Peyer's patch (tissue), 4 donors: ENCODE measurements at places on chromosomes 7 and 10. TPM values are rescaled to one million over a fixed set of nuclear protein-coding genes. Genes with fewer than 3 reads are reported as not detected.

Gene DGKB
- total RNA-seq = 0.88 TPM

Gene VWA2
- total RNA-seq = 5.0 TPM

Gene PARD3
- total RNA-seq = 48.2 TPM

Gene ABCB4
- 0.70 TPM for total RNA-seq

Gene MYOF
- total RNA-seq = 25.3 TPM

Gene COX19
- 41.3 TPM for total RNA-seq

DNA sequence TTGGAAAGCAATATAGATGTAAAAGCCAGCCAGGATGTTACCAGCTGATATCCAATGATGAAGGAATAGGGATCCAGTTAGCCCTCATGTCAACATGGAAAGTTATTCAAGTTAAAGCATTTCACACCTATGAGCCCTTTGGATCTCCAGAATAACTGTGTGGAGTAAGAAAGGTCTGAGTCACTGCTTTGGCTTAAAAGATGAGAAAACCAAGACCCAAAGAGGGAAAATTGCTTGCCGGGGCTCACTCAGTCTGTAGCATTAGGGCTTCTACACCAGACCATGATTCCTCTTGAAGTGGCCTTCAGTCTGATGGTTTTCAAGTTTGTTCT, 12.6 kb downstream of the LSM5 start:
- H3K4me3 ChIP-seq = no peak overlapping the region
- H3K27me3 ChIP-seq = no peaks in the 10 kb centered on the region
- no peak overlapping the region for H3K27ac ChIP-seq
- H3K4me1 ChIP-seq = no peaks in the 10 kb centered on the region

- H3K27me3 ChIP-seq = no peaks in the 10 kb centered on the region
- H3K36me3 ChIP-seq = no peaks in the 10 kb centered on the region
- no peak for DNase-seq
- no peak overlapping the region for H3K27ac ChIP-seq
Observed at GRCh38 chr7:100818366-100818765, 9.0 kb downstream of the EPHB4 start.

DNA sequence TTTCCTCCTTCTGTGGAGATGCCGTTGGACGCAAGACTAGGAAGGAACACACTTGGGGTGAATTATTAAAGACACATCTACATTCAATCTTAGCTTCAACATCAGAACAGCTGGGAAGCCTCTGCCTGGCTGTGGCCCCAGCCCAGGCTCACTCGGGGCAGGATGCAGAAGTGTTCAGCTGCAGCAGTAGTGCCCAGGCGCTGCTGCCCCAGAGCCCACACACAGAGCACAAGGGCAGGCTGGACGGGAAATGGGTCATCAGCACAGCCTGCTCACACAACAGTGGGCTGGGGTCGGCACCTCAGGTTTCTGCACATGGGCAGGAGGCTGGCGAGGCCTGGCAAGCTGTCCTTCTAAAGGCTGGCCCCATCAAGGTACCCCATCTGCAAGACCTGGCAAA, 42.5 kb downstream of the NOD1 start:
- H3K4me3 ChIP-seq = no peak overlapping the region
- DNase-seq = peak; percentile 39
- no peaks in the 10 kb centered on the region for H3K27me3 ChIP-seq
- peaks cover 23% of the 10 kb centered on the region for H3K36me3 ChIP-seq

DNA sequence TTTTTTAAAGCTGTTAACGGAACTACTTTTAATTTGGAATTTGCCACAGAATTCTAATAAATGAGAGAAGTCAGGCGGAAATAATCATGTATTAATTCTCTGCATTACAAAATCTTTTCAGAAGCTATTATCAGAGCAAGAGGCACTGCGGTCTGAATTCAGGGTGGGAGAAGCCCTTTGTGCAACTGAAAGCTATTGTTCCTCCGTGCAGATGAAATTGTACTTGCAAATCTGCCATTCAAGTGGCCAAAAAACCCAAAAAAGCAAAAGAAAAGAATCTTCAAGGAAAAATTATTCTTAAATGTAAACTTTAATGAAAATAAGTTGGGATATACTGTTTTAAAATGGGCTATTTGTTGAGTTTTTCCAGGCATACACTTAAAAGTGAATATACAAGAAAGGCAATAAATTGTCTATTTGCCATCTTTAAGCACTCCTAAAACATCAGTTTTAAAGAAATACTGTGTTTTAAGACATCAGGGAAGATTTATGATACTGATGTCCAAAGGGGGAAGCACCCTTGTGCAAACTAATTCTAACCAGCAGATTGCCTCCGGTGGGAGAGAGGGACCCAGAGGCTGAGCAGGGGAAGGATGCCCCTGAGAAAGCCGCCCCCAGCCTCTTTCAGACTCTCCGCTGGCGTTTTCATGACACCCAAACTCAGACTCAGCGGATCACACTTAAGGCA, 351.2 kb downstream of the DNAJB6 start:
- H3K4me3 ChIP-seq = no peak overlapping the region
- no peaks in the 10 kb centered on the region for H3K4me1 ChIP-seq
- DNase-seq = no peak
- H3K27ac ChIP-seq = no peak overlapping the region

GRCh38 chr7:112292162-112292561, 85.7 kb downstream of the ZNF277 start:
- H3K27me3 ChIP-seq = no peaks in the 10 kb centered on the region
- no peaks in the 10 kb centered on the region for H3K4me1 ChIP-seq
- H3K4me3 ChIP-seq = no peak overlapping the region
- H3K36me3 ChIP-seq = no peaks in the 10 kb centered on the region

GRCh38 chr10:110434489-110435096, 63.1 kb upstream of the DUSP5 start:
- H3K27ac ChIP-seq = no peak overlapping the region
- H3K36me3 ChIP-seq = no peaks in the 10 kb centered on the region
- no peaks in the 10 kb centered on the region for H3K27me3 ChIP-seq
- H3K4me1 ChIP-seq = no peaks in the 10 kb centered on the region
- H3K4me3 ChIP-seq = no peak overlapping the region
- DNase-seq = peak; percentile 3

DNA sequence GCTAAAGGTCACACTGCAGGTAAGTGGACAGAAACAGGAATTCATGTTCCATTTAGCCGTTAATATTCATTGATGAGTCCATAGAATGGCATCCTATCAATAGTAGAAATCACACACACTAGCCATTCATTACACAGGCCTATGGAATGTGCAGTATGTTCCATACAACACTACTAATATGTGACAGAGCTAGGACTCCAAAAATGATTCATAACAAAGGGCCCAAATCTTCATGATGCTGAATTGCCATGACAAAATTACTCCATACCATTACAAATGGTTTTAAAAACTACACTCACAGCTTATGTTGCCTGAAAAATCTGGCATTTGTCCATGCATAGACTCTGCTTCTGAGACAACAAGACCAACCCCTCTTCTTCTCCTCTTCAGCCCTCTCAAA, 549.1 kb downstream of the XPNPEP1 start:
- no peaks in the 10 kb centered on the region for H3K27me3 ChIP-seq
- no peaks in the 10 kb centered on the region for H3K4me1 ChIP-seq
- H3K4me3 ChIP-seq = no peak overlapping the region
- no peaks in the 10 kb centered on the region for H3K36me3 ChIP-seq

- H3K27ac ChIP-seq = no peak overlapping the region
- DNase-seq = no peak
- H3K36me3 ChIP-seq = no peaks in the 10 kb centered on the region
- no peaks in the 10 kb centered on the region for H3K4me1 ChIP-seq
- no peak overlapping the region for H3K4me3 ChIP-seq
- no peaks in the 10 kb centered on the region for H3K27me3 ChIP-seq
Observed at GRCh38 chr10:60382946-60383681, 6.6 kb downstream of the ANK3 start.

DNA sequence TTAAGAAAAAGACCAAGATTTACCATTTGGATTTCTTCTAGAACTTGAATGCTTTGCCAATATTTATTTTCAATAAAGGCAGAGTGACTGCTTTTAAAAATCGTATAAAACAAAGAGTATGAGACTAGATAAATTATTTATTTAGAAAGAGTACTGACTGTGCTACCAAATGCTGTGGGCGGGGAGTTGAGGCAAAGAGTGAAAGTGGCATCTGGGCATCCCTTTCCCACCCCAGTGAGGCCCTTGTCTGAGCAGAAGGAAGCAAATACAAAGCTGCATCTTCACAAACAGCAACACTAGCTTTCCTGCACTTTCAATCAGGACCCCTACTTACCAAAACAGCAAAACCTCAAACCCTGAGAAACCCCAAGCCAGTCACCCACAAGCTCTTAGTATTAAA, 34.9 kb downstream of the ITGB1 start:
- no peak for DNase-seq
- H3K36me3 ChIP-seq = no peaks in the 10 kb centered on the region
- H3K27me3 ChIP-seq = no peaks in the 10 kb centered on the region

DNA sequence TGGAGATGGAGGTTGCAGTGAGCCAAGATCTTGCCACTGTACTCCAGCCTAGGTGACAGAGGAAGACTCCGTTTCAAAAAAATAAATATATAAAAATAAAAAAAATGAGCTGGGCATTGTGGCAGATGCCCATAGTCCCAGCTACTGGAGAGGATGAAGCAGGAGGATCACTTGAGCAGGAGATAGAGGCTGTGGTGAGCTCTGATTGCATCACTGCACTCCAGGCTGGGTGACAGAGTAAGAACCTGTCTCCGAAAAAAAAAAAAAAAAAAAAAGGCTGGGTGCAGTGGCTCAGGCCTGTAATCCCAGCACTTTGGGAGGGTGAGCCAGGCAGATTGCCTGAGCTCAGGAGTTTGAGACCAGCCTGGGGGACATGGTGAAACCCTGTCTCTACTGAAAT, 11.8 kb downstream of the ZNF487 start:
- H3K27me3 ChIP-seq = no peaks in the 10 kb centered on the region
- H3K4me1 ChIP-seq = peaks cover 9% of the 10 kb centered on the region
- H3K27ac ChIP-seq = no peak overlapping the region
- no peak for DNase-seq
- H3K36me3 ChIP-seq = no peaks in the 10 kb centered on the region

- H3K27me3 ChIP-seq = no peaks in the 10 kb centered on the region
- H3K4me1 ChIP-seq = no peaks in the 10 kb centered on the region
Observed at GRCh38 chr10:43186150-43186549, 47.9 kb downstream of the CSGALNACT2 start.

GRCh38 chr10:103645141-103646054, 151.9 kb downstream of the NEURL1 start:
- H3K4me3 ChIP-seq = no peak overlapping the region
- DNase-seq = no peak
- no peaks in the 10 kb centered on the region for H3K27me3 ChIP-seq
- no peaks in the 10 kb centered on the region for H3K4me1 ChIP-seq
- peak overlapping the region; percentile 63 for H3K27ac ChIP-seq

DNA sequence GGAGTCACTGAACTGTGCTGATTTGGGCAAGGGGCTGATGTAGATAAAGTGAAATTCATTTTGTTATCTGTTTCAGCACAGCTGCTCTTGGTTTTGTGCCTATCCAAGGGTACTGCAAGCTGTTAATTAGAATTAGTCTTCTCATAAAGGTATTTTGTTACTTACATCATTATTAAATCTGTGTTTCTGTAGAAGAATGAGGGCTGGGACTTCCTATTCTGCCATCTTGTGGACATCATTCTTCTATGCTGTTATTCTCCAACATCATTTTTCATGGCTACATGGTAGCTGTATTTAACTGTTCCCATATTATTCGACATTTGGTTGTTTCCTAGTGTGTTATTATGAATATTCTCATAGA, 76.2 kb upstream of the CCDC71L start:
- H3K36me3 ChIP-seq = no peaks in the 10 kb centered on the region
- H3K4me3 ChIP-seq = no peak overlapping the region

- no peak overlapping the region for H3K27ac ChIP-seq
- no peaks in the 10 kb centered on the region for H3K36me3 ChIP-seq
- H3K27me3 ChIP-seq = no peaks in the 10 kb centered on the region
- no peaks in the 10 kb centered on the region for H3K4me1 ChIP-seq
- no peak for DNase-seq
Observed at GRCh38 chr10:89122433-89123051, 84.6 kb downstream of the CH25H start.

- peaks cover 25% of the 10 kb centered on the region for H3K27me3 ChIP-seq
- H3K27ac ChIP-seq = no peak overlapping the region
- H3K36me3 ChIP-seq = no peaks in the 10 kb centered on the region
- no peak overlapping the region for H3K4me3 ChIP-seq
- H3K4me1 ChIP-seq = no peaks in the 10 kb centered on the region
Observed at GRCh38 chr10:69567920-69568319, 5.3 kb downstream of the NEUROG3 start.

DNA sequence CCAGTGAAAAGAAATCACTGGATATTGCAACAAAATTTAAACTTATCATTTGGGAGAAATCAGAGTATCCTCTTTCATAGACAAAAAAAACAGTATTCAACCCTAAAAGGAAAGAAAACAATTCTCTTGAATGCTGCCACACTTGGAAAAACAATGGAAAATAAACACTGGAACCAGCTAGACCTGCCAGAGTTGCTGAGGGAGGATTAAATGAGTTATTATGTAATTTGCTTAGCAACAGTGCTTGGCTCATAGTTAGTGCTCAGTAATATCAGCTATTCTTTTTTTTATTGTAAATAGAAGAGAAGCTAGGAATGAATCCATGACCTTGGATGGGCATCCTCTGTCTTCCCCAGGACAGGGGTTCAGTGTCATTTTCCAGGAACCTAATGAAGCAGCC, 11.0 kb upstream of the ZNF273 start:
- H3K27ac ChIP-seq = no peak overlapping the region
- H3K4me1 ChIP-seq = peaks cover 13% of the 10 kb centered on the region
- H3K36me3 ChIP-seq = no peaks in the 10 kb centered on the region
- H3K27me3 ChIP-seq = peaks cover 8% of the 10 kb centered on the region

DNA sequence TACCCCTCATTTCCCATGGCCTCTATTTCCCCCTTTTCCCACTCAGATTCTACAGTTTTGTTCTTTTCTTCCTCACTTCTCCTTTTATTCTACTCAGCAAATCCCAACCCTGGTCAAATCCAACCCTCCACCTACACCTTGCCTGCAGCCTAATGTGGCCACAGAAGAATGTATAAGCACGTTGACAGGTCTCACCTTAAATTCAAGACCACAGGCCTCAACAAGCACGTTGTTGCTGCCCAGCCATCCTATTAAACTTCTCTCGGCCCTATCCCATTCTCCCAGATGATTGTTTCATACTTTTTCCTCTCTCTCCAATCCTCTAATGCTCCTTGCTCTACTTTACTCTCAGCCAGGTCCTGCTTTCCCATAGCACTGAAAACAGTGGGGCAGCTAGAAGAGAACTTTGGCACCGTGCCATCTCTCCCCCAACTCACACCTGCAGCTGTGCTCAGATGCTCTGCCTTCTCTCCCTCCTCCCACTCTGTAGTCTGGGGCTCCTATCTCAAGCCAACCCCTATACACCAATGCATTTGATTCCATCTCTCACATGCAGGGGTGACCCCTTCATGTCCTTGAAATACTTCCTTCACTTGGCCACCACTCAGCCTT, 6.8 kb upstream of the EIF3A start:
- no peaks in the 10 kb centered on the region for H3K36me3 ChIP-seq
- H3K4me1 ChIP-seq = peaks cover 12% of the 10 kb centered on the region
- no peaks in the 10 kb centered on the region for H3K27me3 ChIP-seq
- DNase-seq = no peak

DNA sequence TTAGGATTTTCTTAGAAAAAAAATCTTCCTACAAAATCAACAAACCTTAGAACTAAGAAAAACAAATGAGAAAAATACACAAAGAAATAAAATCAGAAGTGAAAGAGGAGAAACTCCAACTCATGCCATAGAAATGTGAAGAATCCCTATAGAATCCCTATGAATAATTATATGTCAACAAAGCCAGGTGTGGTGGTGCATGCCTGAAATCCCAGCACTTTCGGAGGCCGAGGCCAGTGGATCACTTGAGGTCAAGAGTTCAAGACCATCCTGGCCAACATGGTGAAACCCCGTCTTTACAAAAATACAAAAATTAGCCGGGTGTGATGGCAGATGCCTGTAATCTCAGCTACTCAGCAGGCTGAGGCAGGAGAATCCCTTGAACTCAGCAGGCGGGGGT, 27.1 kb downstream of the ACSM6 start:
- H3K27me3 ChIP-seq = no peaks in the 10 kb centered on the region
- no peak overlapping the region for H3K4me3 ChIP-seq
- no peaks in the 10 kb centered on the region for H3K36me3 ChIP-seq
